ENCODE measurements at places on chromosomes 7 and 10.

DNA sequence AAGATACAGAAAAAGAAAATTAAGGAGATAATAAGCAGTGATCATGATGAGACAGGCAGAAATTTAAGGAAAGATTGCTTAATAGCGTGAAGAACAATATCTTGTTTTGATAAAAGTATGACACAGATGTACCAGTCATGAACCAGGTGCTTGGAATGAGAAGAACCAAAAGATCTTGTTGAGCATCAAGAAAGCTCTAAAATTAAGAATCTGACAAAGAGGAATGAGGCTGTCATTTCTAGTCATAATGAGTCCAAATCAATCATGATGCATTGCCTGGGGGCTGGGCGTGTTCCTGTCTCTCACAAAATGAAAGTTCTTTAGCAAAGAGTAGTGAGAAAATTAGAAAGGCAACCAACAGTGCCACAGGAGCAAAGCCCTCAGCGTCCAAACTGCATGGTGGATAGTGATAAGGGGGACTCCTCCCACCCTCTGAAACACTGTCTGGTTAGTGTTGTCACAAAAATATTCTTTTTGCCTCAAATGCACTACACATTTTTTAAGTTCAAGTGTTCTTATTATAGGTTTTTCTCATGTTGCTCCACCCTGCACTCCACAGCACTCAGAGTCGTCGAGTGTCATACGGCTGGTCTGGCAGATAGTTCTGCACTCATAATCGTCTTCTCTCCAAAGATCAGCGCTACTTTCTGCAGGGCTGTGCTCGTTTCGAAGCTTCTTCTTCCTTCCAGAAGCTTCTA, 439.6 kb downstream of the TNS3 start:
- no peak for DNase-seq

DNA sequence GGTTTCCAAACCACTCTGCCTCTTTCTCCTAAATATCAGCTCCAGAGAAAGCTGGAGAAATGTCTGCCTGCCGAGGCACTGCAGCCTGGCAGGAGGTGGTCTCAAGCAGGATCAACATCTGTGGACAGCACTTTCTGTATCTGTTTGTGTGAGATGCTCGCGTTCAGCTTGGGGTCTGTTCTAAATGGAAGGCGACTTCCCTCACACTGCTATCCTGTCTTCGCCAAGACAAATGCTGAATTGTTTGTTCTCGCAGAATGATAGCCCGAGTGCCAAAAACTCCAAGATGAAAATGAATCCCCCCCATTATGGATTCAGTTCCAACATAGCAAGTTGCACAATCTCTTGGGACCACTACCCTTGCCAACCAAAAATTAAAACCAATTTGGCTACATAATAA, 72.2 kb upstream of the PALS2 start:
- no peak for DNase-seq

GRCh38 chr10:60795465-60796202, 17.4 kb downstream of the CDK1 start:
- no peak for DNase-seq

DNA sequence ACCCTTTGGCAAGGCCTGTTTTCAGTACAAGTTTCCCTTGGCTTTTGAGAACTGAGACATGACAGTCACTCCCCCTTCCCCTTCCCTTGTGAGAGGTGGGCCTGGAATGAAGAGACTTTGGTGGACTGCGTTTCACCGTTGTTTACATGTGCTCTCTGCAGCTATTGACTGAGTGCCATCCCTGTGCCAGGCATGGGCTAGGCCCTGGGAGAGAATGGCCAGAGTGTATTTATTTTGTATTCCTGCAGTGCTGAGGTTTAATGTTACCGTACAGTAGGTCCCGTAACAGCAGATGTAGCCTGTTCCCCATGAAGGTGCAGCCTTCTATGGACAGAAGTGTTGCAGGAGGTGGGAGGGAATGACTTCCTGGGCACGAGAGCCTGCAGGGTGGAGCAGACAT, 50.0 kb downstream of the TACR2 start:
- DNase-seq: no peak
